Right forelimb (tissue), 1 donor: ENCODE measurements at places on chromosomes 4 and X.

DNA sequence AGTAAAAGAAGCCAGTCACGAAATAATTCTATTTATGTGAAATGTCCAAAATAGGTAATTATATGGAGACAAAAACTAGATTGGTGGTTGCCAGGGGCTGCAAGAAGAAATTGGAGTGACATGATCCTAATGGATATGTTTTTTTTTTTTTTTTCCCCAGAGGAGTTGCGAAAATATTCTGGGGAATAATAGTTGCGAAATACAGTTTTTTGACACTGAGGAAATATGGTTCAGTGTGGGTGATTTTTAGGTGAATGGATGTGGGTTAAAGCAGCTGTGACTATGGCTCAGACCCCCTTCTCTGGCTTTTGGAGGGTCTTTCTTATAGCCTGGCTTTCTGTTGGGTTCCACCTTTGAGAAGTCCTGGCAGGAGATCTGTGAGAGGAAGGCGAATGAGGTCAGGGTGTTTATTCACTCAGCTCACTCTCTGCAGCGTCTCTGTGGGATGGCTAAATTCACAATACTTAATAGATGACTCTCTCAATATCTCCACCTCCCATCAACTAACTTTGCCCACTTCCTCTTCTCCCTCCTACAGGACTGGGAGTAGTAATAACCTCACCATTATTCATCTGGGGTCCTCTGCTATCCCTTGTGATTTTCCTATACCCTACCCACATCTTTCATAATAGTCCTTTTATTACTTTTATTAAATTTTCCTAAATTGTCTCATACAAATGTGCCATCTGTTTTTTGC is 15.3 kb upstream of the RAB9B start:
- DNase-seq, result no peak

- no peak for DNase-seq
These were observed 224.0 kb upstream of the HHIP start for GRCh38 chr4:144421839-144422565.

GRCh38 chr4:26789208-26789607 is 71.4 kb upstream of the STIM2 start:
- DNase-seq, result no peak

DNA sequence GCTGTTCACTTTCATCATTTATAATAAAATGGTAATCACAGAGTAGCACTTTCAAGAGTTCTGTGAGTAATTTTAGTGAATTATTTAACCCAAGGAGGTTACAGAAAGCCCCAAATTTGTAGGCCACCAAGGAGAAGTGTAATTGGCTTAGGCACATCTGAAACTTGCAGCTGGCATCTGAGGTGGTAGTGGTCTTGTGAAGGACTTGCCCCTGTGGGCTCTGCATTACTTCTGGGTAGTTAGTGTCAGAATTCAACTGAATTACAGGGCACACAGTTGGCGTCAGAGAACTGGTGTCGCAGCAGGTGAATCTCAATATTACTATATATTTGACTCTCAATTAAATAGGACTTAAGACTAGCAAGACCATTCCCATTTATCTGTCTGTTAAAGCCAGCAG is 36.9 kb downstream of the GPR174 start:
- DNase-seq, result no peak

DNA sequence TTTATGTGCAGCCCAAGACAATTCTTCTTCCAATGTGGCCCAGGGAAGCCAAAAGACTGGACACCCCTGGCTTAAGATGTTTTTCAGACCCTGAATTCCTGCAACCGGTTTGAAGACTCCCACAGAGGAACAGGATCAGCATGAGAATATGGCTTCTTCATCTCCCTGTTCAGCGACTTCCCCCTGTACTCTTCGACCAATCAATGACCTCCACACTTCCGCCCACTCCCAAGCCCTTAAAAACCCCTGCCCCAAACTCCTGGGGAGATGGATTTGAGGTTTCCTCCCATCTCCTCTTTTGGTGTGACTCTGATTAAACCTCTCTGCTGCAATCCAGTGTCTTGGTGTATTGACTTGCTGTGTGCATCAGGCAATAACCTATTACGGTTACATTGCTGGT is 344.4 kb downstream of the NR3C2 start:
- no peak for DNase-seq

DNA sequence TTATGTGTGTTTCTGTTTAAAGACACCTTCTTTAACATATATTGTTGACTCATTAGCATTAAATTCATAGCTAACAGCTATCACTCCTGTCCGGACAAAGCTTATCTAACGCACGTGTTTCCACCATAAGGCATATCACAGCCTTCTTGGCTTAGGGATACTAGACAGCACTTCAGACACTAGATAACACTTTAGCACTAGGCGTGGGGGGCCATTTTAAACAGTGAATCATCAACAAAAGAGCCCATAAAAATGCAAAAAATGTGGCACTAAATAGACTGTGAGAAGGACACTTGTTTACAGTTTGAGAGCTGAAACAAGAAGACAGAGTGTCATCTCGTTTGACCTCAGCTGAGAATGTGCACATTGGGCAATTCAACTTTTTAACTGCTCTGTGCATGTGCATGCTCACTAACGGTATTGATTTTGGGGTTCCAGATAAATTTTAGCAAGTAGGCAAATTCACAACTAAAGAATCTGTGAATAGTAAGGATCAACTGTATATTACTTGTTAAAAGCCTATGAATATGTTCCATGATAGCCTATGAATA is 58.9 kb upstream of the RAI2 start:
- no peak for DNase-seq

GRCh38 chr4:123986268-123986798 is 589.7 kb downstream of the SPRY1 start:
- DNase-seq, result no peak

- no peak for DNase-seq
These were observed 5.1 kb upstream of the SFRP2 start for GRCh38 chr4:153794006-153794405.

DNA sequence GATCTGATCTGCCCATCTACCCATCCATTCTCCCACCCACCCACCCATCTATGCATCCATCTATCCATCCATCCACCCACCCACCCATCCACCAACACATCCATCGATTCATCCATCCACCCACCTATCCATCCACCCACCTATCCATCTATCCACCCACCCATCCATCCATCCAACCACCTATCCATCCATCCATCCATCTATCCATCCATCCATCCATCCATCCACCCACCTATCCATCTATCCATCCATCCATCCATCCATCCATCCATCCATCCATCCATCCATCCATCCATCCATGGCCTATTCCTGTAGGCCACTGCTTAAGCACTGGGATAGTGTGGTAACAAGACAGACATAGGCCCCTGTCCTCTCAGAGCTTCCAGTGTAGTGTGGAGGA is 69.8 kb downstream of the SORCS2 start:
- DNase-seq, result no peak

- no peak for DNase-seq
These were observed 36.5 kb downstream of the EFNB1 start for GRCh38 chrX:68865300-68865699.

DNA sequence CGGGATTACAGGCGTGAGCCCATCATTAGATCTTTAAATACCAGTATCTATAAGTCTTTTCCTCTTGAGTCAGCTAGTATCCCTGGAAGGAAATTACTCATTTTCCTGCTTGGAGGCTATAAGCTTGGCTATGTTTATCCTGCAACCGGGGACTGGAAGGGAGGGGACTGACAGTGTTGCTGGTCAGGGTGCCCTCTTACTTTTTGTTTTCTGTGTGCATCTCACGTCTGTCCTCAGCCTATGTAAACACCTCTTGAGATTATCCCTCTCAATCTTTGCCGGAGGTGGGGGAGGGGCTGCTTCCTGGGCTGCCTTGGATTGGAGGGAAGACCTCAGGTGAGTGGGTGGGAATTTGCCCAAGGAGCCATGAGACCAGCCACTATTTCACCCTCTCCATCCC is 37.0 kb downstream of the HTT start:
- DNase-seq, result no peak
